Effector memory CD8-positive, alpha-beta T cell (primary cell): ENCODE measurements at places on chromosomes 11 and 22.

DNA sequence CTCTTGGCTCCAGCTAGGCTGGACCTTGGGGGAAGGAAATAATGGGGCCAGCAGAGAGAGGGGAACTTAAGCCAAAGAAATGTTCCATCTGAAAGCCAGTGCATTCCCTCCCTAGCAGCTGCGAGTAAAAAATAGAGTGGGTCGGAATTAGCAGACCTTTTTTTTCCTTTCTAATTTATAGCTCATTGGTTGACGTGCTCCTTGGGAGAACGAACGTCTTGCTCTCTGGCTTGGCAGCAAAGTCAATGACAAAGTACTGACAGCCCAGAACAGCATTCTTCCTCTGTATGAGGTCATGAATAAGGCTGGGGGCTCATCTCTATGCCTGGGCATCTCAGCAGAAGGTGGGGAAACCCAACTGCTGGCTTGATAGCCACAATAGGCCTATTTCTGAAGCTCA is 65.0 kb downstream of the SEZ6L start:
- no peaks in the 10 kb centered on the region for H3K36me3 ChIP-seq
- H3K27me3 ChIP-seq: peaks cover 59% of the 10 kb centered on the region
- H3K27ac ChIP-seq: no peak overlapping the region
- H3K4me1 ChIP-seq: no peaks in the 10 kb centered on the region
- H3K4me3 ChIP-seq: no peak overlapping the region

- H3K27me3 ChIP-seq: no peaks in the 10 kb centered on the region
- no peak for DNase-seq
- H3K27ac ChIP-seq: no peak overlapping the region
- H3K36me3 ChIP-seq: no peaks in the 10 kb centered on the region
Measured at GRCh38 chr11:128902515-128903066, 11.4 kb downstream of the KCNJ5 start.

- no peaks in the 10 kb centered on the region for H3K36me3 ChIP-seq
- H3K4me1 ChIP-seq: no peaks in the 10 kb centered on the region
- DNase-seq: no peak
- H3K27me3 ChIP-seq: no peaks in the 10 kb centered on the region
- H3K27ac ChIP-seq: no peak overlapping the region
Measured at GRCh38 chr11:96579656-96580055, 189.8 kb downstream of the JRKL start.

DNA sequence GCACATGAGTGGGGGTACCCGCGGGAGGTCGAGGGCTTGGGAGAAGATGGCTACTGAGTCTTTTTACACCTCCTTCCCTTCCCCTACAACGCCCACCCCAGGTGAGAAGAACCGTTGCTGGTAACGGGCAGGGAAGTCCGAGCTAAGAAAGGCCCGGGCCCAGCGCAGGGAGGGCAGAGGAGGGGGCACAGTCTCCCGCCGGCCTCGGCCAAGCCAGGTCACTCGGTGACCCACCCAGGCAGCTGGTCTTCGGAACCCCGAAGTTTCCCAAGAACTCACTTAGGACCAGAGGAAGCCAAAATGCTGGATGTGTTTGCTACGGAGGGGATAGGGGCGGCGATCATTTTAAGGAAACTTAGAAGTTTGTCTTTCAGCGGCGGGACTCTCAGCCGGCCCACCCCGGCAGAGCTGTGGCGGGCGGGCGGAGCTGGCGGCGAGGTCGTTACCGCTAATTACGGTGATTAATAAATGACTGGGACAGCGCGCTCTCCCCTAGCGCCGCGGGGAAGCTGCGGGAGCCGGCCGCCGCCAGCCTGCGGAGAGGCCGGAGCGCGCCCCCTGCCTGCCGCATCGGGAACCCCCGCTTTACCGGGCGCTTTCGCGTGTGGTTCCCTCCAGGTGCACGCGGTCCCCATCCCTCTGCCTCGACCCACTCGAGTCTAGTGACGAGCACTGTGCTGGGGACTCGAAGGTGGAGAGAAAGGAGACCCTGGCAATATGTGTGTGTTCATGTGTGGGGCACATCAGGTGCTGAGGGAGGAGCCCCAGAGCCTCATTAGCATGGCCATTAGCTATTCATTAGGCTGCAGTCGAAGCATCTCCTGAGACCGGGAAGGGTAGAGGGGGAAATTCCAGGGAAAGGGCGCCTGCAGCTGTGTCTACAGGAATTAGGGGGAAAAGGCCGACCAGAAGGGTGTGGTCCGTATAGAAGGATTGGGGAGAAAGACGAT is 945 bp downstream of the ROBO3 start:
- no peak overlapping the region for H3K27ac ChIP-seq
- DNase-seq: peak; percentile 42
- H3K36me3 ChIP-seq: peaks cover 3% of the 10 kb centered on the region
- H3K4me3 ChIP-seq: no peak overlapping the region

DNA sequence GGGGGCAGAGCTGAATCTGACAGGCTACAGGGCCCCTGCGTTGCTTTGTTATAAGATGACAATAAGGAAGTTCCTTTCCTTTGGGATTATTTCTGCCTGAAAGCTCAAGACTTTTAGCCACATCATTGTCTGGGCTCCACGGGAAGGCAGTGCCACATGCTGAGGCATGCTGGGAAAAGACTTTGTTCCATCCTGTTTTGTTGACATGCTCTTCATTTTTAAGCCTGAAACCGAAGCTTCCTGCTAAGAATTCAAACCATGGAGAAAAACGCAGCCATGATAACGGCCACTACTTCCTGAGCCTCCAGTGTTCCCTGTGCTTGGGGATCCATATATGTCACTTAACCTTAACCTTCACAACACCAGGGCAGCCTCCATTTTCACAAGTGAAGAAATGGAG is 5.5 kb upstream of the TCF20 start:
- DNase-seq: no peak
- no peaks in the 10 kb centered on the region for H3K4me1 ChIP-seq
- no peak overlapping the region for H3K27ac ChIP-seq
- no peaks in the 10 kb centered on the region for H3K36me3 ChIP-seq
- no peaks in the 10 kb centered on the region for H3K27me3 ChIP-seq
- no peak overlapping the region for H3K4me3 ChIP-seq

- H3K36me3 ChIP-seq: peaks cover 11% of the 10 kb centered on the region
- H3K27ac ChIP-seq: no peak overlapping the region
- H3K4me1 ChIP-seq: no peaks in the 10 kb centered on the region
- no peak overlapping the region for H3K4me3 ChIP-seq
Measured at GRCh38 chr11:57497303-57498247, 17.9 kb downstream of the SLC43A1 start.

DNA sequence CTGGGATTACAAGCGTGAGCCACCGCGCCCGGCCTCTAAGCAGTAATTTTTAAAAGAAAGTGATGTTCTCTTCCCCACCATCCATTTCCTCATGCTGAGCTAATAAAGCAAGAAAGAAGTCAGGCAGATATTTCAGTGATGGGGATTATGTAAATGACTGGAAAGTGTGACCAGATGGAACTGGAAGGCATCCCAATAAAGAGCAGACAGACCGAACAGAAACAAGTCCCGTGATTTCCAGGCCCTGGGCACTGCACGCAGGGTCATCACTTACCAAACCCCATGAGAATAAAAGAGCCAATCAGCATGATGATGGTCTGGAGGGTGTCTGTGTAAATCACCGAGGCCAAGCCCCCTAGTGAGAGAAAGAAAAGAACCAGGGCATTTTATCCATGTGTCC is 18.2 kb downstream of the SLC5A4 start:
- H3K36me3 ChIP-seq: peaks cover 5% of the 10 kb centered on the region
- H3K27me3 ChIP-seq: peaks cover 69% of the 10 kb centered on the region
- H3K27ac ChIP-seq: no peak overlapping the region
- no peaks in the 10 kb centered on the region for H3K4me1 ChIP-seq
- H3K4me3 ChIP-seq: no peak overlapping the region

GRCh38 chr11:75337195-75337654 is 14.2 kb downstream of the ARRB1 start:
- no peaks in the 10 kb centered on the region for H3K27me3 ChIP-seq
- H3K4me1 ChIP-seq: peaks cover 45% of the 10 kb centered on the region
- no peak for DNase-seq
- H3K4me3 ChIP-seq: no peak overlapping the region
- no peak overlapping the region for H3K27ac ChIP-seq

DNA sequence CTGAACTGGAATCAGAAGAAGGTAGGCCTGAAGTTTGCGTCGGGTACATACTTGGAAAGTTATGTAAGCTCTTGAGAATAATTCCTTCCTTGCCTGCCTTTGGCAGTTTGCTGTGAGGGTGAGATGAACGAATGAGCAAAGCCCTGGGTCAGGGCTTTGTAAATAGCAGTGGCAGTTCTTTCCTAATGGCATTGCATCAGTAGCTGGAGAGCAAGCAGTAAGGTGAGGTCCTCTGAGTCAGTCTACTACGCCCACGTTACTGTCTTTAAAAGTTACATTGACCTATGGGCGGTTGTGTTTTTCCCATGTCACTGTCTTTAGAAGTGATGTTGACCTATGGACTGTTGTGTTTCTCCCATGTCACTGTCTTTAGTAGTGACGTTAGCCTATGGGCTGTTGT is 179.1 kb upstream of the E2F8 start:
- H3K4me1 ChIP-seq: no peaks in the 10 kb centered on the region
- H3K36me3 ChIP-seq: no peaks in the 10 kb centered on the region
- H3K4me3 ChIP-seq: no peak overlapping the region
- no peak for DNase-seq
- peaks cover 42% of the 10 kb centered on the region for H3K27me3 ChIP-seq

DNA sequence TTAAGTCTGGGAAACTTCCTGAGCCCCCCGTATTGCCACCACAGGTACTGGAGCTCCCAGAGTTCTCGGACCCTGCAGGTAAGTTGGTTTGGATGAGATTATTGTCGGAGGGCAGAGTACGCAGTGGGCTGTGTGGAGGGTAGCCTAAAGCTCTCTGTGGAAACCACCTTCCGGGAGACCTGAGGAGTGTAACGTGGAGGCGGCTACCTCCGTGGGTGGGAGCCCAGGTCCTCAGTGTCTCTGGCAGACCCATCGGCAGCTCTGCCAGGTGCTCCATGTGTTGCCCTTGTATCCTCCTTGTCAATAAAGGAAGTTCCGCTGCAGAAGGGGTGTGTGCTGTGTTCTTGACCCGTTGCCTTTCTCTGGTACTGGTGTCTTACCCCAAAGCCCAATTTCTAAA is 61.4 kb downstream of the SYT13 start:
- H3K36me3 ChIP-seq: no peaks in the 10 kb centered on the region
- H3K4me3 ChIP-seq: no peak overlapping the region

GRCh38 chr11:71120471-71120896 is 131.9 kb downstream of the SHANK2 start:
- no peak overlapping the region for H3K27ac ChIP-seq
- no peak for DNase-seq
- H3K36me3 ChIP-seq: no peaks in the 10 kb centered on the region
- no peak overlapping the region for H3K4me3 ChIP-seq

- H3K4me1 ChIP-seq: peaks cover 9% of the 10 kb centered on the region
- DNase-seq: no peak
- H3K27me3 ChIP-seq: no peaks in the 10 kb centered on the region
- no peaks in the 10 kb centered on the region for H3K36me3 ChIP-seq
- no peak overlapping the region for H3K27ac ChIP-seq
Measured at GRCh38 chr11:11140510-11140909, 212.5 kb downstream of the CSNK2A3 start.

GRCh38 chr11:56910785-56911184 is 77.9 kb upstream of the OR5AK2 start:
- no peak for DNase-seq
- no peak overlapping the region for H3K27ac ChIP-seq
- H3K4me3 ChIP-seq: no peak overlapping the region
- H3K27me3 ChIP-seq: no peaks in the 10 kb centered on the region

GRCh38 chr11:65424205-65425104 is 1.9 kb downstream of the NEAT1 start:
- peak overlapping the region; percentile 100 for H3K4me3 ChIP-seq
- H3K27me3 ChIP-seq: no peaks in the 10 kb centered on the region
- DNase-seq: peak; percentile 52
- peaks cover 74% of the 10 kb centered on the region for H3K4me1 ChIP-seq

DNA sequence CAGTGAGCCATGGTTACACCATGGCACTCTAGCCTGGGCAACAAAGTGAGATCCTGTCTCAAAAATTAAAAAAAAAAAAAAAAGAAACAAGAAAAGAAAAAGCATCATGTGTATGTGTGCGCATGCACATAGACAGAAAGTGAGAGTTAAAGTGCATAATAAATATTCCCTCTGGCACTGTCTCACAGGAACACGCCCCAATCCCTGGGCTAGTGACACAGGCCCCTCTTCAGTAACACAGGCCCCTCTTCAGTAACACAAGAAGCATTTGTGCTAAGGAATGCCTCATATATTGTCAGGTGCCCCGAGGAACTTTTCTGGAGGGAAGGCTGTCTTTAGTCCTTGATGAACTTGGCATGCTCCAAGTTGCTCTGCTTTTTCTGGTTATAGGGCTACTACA is 57.5 kb downstream of the RPL27A start:
- no peak overlapping the region for H3K27ac ChIP-seq
- no peak for DNase-seq
- H3K4me1 ChIP-seq: no peaks in the 10 kb centered on the region
- no peaks in the 10 kb centered on the region for H3K36me3 ChIP-seq

GRCh38 chr22:46972901-46973831 is 210.7 kb downstream of the TBC1D22A start:
- peaks cover 29% of the 10 kb centered on the region for H3K36me3 ChIP-seq
- no peak overlapping the region for H3K4me3 ChIP-seq
- H3K4me1 ChIP-seq: peaks cover 26% of the 10 kb centered on the region
- H3K27me3 ChIP-seq: no peaks in the 10 kb centered on the region
- no peak overlapping the region for H3K27ac ChIP-seq
- no peak for DNase-seq

DNA sequence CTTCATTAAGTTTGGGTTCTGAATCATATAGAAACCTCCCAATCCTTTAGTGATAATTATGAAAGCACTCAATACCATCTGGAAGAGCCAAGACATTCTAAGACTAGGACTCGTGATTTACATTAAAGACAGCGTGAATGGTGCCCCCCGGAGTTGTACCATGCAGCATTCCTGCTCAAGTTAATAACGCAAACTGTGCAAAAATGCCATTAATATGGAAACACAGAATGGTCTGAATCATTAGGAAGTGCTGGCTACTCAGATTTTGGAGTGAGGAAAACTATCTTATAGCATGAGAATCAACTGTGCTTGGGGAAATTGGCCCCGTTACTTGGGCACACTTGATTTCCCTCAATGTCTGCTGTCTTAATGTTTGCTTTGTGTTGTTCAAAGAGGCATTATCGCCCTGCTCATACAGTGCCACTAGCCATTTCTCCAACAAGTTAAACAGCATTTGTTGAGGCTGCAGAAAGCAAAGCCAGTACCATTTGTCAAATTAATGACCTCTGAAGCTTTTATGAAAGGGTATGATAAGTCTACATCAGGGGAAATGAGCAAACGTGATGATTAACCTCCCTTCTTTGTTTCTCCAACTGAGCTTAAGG is 18.5 kb upstream of the TPH1 start:
- H3K27ac ChIP-seq: no peak overlapping the region
- no peaks in the 10 kb centered on the region for H3K27me3 ChIP-seq
- peaks cover 4% of the 10 kb centered on the region for H3K36me3 ChIP-seq
- H3K4me1 ChIP-seq: no peaks in the 10 kb centered on the region

DNA sequence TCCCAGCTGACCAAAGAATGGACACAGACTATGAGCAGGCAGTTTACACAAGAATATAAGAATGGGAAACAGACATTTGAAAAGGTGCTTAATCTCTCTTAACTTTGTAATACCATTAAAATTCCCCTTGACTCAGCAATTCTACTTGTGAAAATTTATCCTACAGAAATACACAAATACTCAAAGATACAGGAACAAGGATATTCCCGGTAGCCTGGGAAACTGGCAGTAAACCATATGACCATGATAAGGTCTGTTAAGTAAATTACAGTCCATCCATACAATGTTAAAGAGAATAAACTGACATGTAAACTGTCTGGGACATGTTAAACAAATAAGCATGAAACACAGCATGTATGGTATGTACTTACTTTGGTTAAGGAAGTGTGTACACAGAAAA is 8.7 kb upstream of the MTFP1 start:
- no peak overlapping the region for H3K4me3 ChIP-seq
- H3K27ac ChIP-seq: no peak overlapping the region
- H3K36me3 ChIP-seq: peaks cover 12% of the 10 kb centered on the region
- peaks cover 3% of the 10 kb centered on the region for H3K4me1 ChIP-seq
